ENCODE measurements at places on chromosomes 13 and 19.
A peak's percentile ranks its signal among the peaks of the same experiment; 100 is the strongest.

DNA sequence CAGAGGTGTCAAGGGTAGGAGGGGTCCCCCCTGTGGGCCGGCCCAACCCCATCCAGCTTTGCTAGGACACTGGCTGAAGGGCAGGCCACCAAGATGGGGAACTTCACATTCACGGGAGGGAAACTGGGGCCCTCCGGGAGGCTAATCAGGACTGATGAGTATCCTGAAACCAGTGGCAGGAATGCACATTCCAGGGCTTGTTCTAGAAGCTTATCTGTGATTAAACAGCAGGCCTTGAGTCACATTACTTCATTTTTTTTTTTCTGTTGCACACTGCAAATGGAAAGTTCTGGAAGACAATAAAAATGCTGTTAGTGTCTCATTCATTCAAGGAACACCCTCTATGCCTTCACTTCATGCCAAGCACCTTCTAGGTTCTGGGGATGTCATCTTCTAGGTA, 15.5 kb upstream of the SIGLEC11 start:
- H3K4me3 ChIP-seq, result no peak overlapping the region
- DNase-seq, result no peak
- no peak overlapping the region for H3K27ac ChIP-seq
- H3K36me3 ChIP-seq, result no peaks in the 10 kb centered on the region
- H3K4me1 ChIP-seq, result peaks cover 8% of the 10 kb centered on the region

- H3K4me3 ChIP-seq, result no peak overlapping the region
- H3K36me3 ChIP-seq, result no peaks in the 10 kb centered on the region
- no peak for DNase-seq
- no peaks in the 10 kb centered on the region for H3K4me1 ChIP-seq
These were observed 221.7 kb downstream of the COG6 start for GRCh38 chr13:39877134-39877533.

- DNase-seq, result peak; percentile 59
- no peaks in the 10 kb centered on the region for H3K36me3 ChIP-seq
- H3K27me3 ChIP-seq, result no peaks in the 10 kb centered on the region
These were observed 1.8 kb downstream of the HMGB1 start for GRCh38 chr13:30463787-30464495.

DNA sequence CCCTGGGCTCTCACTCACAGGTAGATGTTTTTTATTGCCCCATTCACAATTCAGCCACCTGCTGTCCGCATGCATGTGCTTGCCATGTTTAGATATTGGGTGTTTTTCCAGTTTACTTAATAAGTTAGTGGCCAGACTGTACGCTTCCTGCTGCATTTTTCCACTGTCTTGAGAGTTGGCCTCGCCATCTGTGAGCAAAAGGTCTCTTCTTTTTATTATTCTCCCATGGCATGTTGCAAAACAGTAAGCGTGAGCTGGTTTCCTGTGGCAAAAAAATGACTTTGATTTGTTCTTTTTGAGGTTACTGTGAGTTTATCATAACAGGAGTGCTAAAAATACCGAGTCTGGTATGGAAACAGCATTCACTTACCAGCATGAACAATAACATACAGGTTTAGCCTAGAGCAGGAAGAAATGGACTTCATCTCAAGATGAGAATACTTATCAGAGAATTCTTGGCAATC, 46.0 kb downstream of the SAE1 start:
- no peaks in the 10 kb centered on the region for H3K4me1 ChIP-seq
- H3K27ac ChIP-seq, result no peak overlapping the region
- H3K27me3 ChIP-seq, result no peaks in the 10 kb centered on the region
- no peaks in the 10 kb centered on the region for H3K36me3 ChIP-seq

GRCh38 chr13:26300140-26300539, 46.2 kb downstream of the CDK8 start:
- no peaks in the 10 kb centered on the region for H3K4me1 ChIP-seq
- no peaks in the 10 kb centered on the region for H3K27me3 ChIP-seq
- no peak for DNase-seq
- no peak overlapping the region for H3K4me3 ChIP-seq

DNA sequence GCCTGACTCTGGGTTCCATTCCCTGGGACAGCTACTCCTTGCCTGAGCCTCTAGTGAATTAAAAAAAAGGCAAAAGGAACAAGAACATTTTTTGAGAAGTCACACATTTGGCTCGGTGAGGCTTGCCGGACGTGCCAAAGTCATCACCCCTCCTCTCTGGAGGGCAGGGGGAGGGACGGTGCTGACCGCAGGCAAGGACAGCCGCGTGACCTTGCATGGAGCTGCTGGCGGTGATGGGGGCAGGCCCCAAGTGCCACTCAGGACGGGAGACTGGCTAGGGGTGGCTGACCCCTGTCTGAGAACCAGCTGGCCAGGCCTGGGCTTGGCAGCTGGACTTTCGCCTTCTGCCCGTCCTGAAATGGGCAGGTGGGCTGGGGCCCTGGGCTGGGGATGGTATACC, 26.4 kb downstream of the MAP2K2 start:
- no peaks in the 10 kb centered on the region for H3K27me3 ChIP-seq
- no peak overlapping the region for H3K27ac ChIP-seq

DNA sequence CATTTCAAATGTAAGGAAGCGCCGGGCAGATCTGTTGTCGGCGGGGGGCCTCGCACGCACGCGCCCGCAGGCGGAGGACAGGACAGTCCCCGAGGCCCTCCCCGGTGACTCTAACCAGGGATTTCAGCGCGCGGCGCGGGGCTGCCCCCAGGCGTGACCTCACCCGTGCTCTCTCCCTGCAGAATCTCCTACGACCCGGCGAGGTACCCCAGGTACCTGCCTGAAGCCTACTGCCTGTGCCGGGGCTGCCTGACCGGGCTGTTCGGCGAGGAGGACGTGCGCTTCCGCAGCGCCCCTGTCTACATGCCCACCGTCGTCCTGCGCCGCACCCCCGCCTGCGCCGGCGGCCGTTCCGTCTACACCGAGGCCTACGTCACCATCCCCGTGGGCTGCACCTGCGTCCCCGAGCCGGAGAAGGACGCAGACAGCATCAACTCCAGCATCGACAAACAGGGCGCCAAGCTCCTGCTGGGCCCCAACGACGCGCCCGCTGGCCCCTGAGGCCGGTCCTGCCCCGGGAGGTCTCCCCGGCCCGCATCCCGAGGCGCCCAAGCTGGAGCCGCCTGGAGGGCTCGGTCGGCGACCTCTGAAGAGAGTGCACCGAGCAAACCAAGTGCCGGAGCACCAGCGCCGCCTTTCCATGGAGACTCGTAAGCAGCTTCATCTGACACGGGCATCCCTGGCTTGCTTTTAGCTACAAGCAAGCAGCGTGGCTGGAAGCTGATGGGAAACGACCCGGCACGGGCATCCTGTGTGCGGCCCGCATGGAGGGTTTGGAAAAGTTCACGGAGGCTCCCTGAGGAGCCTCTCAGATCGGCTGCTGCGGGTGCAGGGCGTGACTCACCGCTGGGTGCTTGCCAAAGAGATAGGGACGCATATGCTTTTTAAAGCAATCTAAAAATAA, 18.2 kb downstream of the IL17D start:
- no peak overlapping the region for H3K27ac ChIP-seq
- H3K4me3 ChIP-seq, result peak overlapping the region; percentile 40
- H3K36me3 ChIP-seq, result no peaks in the 10 kb centered on the region
- peaks cover 10% of the 10 kb centered on the region for H3K4me1 ChIP-seq

DNA sequence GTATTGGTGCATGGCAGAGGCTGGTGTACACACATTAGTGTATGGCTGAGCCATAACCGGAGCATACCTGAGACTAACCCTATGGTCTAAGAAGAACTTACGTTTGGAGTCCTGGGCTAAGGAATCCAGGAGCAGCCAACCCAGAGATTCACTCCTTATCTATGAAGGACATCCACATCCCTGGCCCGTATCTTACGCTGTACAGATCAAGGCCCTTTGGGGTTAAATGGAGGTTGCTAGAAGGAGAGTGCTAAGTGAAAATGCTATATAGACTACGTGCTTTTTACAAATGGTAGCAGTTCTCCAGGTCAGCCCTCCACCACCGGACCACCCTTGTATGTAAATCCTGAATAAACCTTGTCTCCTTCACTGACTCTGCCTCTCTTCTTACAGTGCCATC, 1.9 kb upstream of the SUGT1 start:
- DNase-seq, result no peak
- peaks cover 19% of the 10 kb centered on the region for H3K4me1 ChIP-seq
- H3K36me3 ChIP-seq, result no peaks in the 10 kb centered on the region
- H3K27ac ChIP-seq, result no peak overlapping the region
- no peak overlapping the region for H3K4me3 ChIP-seq

DNA sequence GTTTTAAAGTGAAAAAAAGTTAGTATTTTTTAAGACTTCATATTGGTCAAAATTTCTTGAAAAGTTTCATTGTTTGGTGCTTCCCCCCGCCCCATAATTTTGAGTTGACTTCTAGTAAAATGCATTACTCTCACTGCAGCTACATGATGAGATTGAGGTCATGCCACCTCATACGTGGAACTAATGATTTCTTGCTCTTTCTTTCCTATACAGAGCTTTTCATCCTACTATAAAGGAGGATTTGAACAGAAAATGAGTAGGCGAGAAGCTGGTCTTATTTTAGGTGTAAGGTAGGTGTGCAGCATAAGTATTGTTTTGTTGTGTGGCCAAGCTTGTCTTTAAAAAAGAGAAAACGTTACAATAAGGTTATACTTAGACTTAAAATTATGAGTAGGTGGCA, 55.0 kb downstream of the DNAJC15 start:
- no peak for DNase-seq
- no peaks in the 10 kb centered on the region for H3K36me3 ChIP-seq

DNA sequence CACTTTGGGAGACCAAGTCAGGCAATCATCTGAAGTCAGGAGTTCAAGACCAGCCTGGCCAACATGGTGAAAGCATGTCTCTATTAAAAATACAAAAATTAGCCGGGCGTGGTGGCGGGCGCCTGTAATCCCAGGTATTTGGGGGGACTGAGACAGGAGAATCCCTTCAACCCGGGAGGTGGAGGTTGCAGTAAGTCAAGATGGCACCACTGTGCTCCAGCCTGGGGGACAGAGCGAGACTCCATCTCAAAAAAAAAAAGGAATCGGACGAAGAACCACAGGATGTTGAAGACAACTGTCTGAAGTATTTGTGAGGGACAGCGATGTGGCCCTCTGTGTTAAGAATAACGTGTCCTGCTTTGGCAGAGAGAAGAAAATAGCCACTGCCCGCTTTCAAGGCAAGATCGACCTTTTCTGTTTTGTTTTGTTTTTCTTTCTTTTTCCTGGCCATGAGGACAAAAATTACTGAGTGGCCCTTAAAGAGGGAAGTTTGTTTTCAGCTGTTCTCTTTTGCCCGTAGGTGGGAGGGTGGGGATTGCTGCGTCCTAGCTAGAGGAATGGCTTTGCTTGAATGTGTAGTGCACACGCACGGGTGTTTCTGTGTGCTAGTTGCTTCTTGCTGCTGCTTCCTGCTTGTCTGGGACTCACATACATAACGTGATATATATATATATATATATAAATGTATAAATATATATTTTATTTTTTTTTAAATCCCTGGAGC, 6.2 kb upstream of the PRKCG start:
- no peaks in the 10 kb centered on the region for H3K27me3 ChIP-seq
- H3K36me3 ChIP-seq, result no peaks in the 10 kb centered on the region
- H3K4me3 ChIP-seq, result no peak overlapping the region

GRCh38 chr13:106911627-106912026, 343.7 kb upstream of the ARGLU1 start:
- no peaks in the 10 kb centered on the region for H3K36me3 ChIP-seq
- H3K4me1 ChIP-seq, result no peaks in the 10 kb centered on the region
- H3K27ac ChIP-seq, result no peak overlapping the region
- H3K27me3 ChIP-seq, result no peaks in the 10 kb centered on the region

- H3K27me3 ChIP-seq, result no peaks in the 10 kb centered on the region
- no peak for DNase-seq
- H3K4me3 ChIP-seq, result peak overlapping the region; percentile 92
- no peaks in the 10 kb centered on the region for H3K36me3 ChIP-seq
These were observed 754 bp upstream of the CHERP start for GRCh38 chr19:16542910-16543472.

DNA sequence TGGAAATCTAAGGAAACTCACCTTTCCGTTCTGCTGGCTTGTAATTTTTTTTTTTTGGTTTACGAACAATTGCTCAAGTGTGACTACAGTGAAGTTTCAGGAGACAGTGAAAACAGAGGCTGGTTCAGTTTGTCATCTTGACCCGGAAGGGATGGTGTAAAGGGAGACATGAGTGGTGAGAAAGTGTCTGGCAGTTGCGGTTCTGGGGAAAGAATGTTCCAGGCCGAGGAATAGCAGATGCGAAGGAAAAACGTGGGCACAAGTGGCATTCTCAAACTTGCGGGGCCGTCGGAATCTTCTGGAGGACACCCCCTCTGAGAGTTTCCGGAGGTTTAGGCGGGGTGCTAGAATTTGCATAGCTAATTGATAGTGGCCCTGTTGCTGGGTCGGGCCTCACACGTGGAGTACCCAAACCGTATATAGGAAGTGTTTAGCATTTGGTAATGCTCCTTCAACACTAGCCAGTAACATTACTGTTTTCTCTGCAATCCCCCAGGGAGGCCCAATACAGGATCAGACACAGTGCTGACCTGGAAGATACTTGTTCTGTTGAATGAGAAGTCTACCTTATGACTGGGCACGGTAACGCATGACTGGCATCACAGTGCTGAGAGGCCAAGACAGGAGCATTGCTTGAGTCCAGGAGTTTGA, 2.8 kb upstream of the TNFSF9 start:
- no peak overlapping the region for H3K27ac ChIP-seq
- peaks cover 5% of the 10 kb centered on the region for H3K4me1 ChIP-seq
- no peaks in the 10 kb centered on the region for H3K27me3 ChIP-seq
- no peak for DNase-seq
- no peaks in the 10 kb centered on the region for H3K36me3 ChIP-seq
- H3K4me3 ChIP-seq, result no peak overlapping the region

- DNase-seq, result no peak
- H3K36me3 ChIP-seq, result no peaks in the 10 kb centered on the region
- H3K4me3 ChIP-seq, result no peak overlapping the region
- no peaks in the 10 kb centered on the region for H3K4me1 ChIP-seq
These were observed 41.1 kb upstream of the MRI1 start for GRCh38 chr19:13723206-13723605.

DNA sequence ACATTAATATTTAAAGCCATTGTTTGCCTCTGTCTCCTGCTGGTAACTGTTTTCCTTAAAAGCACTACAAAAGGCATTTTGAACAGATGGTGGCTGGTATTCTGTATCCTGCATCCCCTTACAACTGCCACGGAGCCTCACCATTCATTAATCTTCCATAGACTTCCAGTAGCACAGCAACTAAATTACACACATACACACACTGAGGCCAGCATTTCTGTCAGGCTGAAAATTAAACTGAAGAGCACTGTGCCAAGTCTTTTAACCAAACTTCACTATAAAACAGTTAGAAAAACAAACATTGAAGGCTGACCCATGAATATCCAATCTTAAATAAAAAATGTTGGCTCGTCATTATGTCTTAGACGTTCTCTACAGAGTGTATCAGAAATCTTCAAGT, 697.8 kb downstream of the DACH1 start:
- no peak overlapping the region for H3K27ac ChIP-seq
- H3K36me3 ChIP-seq, result no peaks in the 10 kb centered on the region
- DNase-seq, result no peak
- no peak overlapping the region for H3K4me3 ChIP-seq

DNA sequence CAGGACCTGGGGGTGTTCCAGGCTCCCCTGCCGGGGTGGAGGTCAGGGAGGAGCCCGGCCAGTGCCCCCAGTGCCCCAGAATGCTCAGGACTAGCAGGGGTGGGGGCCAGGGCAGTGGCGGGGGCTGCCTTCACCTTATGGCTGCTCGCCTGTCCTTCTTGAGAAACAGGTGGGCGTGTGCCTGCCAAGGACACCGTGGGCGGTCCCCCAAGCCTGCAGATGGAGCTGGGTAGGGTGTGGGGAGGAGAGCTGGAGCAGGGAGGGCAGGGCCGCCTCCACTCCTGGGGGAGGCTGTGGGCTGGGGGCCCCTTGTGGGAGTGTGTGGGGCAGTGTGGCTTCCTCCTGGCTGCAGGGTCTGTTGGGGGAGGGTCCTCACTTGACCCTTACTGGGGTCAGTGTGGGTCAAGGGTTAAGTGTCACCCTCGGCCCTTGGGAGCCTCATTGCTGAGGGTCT, 160.1 kb downstream of the KDM4B start:
- H3K4me3 ChIP-seq, result no peak overlapping the region
- DNase-seq, result peak; percentile 71
- peaks cover 44% of the 10 kb centered on the region for H3K4me1 ChIP-seq
- no peaks in the 10 kb centered on the region for H3K27me3 ChIP-seq
- peak overlapping the region; percentile 52 for H3K27ac ChIP-seq

Data from pancreas (tissue), 10 donors.